Stimulated activated CD8-positive, alpha-beta memory T cell treated with anti-CD3 and anti-CD28 coated beads, Interleukin-15, amount 100 ng/mL, for 24 hours (primary cell): ENCODE measurements at places on chromosomes 4 and X.

- no peak for DNase-seq
Observed at GRCh38 chr4:20302336-20302735, 50.6 kb downstream of the SLIT2 start.

DNA sequence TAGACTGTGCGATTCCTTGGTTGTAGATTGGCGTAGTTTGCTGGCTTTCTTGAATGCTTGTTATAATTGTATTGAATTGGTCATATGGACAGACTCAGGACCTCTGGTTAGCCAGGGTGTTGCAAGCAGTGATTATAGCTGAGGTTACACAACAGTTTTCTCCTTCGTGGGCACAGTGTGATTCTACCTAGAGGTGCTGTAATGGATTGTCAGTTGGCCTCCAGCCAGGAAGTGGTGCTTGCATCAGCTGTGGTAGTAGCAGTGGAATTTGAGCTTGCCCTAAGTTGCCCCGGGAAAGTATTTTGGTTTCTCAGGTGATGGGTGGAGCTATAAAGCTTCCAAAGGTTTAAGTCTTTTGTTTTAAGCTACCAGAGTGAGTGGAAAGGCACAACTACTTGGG lies 23.1 kb upstream of the GABRG1 start:
- no peak for DNase-seq

GRCh38 chr4:179447308-179447707 lies 2005.1 kb upstream of the AGA start:
- no peak for DNase-seq

GRCh38 chr4:156677131-156677531 lies 294.5 kb downstream of the PDGFC start:
- no peak for DNase-seq
